ENCODE measurements at places on chromosomes 16 and 17.

DNA sequence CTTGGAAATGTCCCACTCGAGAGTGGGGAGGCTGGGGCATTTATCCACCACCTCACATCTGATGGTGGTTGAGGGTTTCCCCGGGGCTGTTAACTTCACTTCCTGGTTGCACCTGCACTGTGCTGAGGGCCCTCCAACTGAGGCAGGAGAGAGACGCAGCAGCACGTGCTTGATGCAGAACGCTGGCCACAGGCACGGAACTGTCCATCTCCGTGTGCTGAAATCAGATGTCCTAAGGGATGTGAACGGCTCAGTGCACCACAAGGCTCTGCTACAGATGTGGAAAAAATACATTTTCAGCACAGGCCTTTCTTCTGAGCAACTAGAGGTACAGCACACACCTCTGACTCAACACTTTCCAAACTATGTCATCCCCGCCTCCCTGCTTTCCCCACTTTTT lies 114.8 kb upstream of the C16orf82 start:
- no peak for DNase-seq

DNA sequence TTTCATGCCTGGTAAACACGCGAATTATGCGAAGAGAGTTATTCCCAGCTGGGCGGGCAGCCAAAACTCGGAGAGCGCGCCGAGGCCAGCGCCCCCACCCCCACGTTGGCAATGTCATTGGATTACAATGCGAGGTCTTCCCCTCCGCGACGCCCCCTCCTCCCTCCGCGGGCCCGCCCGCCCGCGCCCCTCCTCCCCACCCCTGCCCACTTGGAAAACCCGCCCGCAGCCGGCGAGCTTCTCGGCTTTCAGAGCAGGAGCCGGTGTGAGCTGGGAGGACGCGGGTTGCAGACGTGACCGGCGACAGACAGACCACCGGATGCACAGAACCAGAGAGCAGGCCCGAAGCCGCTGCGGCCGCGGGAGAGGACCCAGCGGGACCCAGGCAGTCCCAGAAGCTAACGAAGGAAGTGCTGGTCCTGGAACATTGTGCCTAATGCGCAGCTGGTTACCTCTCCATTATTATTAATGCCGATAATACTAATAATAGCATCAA lies 4.0 kb downstream of the NOG start:
- no peak for DNase-seq

- DNase-seq: no peak
Observed at GRCh38 chr17:31736855-31737625, 122.0 kb downstream of the COPRS start.

DNA sequence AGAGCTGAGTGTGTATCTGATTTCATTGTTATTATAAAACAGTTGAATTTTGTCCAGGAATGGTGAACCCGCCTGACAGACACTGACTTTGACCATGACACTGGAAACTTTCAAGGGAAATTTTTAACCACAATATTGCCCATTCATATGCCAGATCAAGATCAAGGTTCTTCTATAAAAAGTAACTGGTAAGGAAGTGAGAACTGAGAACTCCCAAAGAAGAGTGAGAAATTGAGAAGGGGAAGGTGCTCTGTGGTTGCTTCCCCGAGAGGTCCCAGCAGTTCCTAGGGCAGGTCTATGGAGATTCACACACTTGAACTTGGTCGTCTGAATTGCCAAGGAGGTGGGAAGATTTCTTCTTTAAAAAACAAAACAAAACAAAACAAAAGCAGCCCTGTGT lies 27.3 kb downstream of the SLC6A4 start:
- DNase-seq: no peak

- DNase-seq: no peak
Observed at GRCh38 chr17:41992576-41992975, 24.7 kb downstream of the DNAJC7 start.

GRCh38 chr16:6548507-6548906 lies 784.1 kb upstream of the RBFOX1 start:
- no peak for DNase-seq

DNA sequence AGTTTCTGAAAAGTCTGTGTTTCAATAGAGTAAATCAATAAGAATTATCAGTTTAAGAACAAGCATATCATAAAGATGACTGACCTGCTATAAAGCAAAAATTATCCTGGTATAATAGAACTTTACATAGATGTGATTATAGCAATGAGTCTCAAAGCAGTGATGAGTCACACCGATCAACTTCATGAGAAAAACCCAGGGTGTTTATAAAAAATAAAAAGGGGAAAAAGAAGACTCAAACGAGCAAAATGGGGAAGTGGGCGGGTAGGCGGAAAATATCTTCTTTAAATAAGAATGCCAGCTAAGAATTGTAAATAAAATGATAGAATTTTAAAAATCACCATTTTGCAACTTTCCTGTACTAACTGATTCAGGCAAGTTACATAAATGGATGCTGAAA lies 46.8 kb downstream of the BRIP1 start:
- DNase-seq: no peak

DNA sequence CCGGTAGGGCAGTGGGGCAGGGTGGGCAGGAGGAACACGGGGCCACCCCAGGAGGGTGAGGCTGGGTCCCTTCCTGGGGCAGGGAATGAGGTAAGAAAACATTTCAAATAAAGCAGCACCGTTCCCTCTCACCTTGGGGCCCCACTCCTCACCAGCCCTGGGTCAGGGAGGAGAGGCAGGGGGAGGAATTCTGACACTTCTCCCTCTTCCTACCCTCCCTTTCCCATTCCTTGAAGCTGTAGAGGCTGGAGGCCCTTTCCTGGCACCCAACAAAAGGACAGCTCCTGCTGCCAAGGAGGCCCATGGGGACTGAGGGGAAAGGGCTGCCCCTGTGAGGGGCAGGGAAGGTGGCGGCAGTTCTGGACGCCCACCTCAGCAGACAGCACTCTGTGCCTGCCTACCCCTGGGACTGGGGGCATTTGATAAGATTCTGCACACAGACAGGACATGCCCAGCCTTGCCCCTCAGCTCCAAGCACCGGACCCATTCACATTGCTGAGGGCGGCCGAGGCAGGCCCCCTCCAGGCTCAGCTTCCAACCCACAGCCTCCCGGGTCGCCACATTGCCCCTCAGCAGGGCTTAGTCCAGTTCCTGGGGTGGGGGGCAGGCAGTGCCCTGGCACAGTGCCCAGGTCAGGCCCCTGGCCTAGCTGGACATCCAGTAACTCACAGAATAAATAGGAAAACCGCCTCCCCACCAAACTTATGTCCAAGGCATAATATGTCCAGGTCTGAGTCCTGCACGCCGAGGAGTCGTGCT lies 6.2 kb downstream of the ATXN7L3 start:
- no peak for DNase-seq

DNA sequence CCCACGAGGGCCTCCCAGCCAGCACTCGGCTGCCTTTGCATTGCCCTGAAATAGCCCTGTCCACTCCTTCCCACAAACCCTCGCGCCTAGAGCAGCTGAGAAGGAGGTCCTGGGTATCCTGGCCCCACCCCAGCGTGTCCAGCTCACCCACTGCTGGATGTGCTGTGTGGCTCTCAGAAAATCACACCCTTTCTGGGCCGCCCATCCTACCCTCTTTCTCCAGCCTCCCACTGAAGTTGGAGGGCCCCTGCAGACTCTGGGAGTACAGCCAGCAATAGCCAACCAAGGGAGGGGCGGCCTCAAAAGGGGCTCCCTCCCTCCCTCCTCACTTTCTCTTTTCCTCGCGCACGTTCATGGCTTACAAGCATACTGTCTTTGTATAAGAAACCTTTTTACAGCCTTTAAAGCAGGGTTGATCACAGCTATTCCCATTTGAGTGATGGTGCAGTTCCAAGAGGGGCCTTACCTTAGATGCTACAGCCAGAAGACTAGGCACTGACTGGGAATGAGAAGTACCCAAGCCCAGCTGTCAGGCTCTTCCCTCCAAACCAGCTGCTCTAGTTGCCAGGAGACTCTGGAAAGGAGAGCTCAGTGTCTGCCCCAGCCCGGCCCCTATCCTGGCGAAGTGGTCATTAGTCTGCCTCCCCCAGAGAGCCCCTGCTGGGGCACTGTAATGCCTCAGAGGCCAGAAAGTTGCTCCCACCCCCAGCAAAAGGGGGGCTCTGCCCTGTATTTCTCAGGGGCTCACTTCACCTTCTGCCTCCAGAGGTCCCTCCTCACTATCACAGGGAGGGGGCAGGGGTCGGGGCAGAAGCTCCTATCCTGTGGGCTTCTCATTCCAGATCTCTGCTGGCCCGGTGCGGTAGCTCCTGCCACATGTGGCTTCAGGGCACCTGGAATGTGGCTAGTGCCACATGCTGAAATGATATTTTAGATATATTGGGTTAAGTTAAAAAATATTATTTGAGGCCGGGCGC lies 38.1 kb downstream of the DCAKD start:
- DNase-seq: no peak

- no peak for DNase-seq
Observed at GRCh38 chr17:28879886-28880571, 17.5 kb downstream of the FLOT2 start.

DNA sequence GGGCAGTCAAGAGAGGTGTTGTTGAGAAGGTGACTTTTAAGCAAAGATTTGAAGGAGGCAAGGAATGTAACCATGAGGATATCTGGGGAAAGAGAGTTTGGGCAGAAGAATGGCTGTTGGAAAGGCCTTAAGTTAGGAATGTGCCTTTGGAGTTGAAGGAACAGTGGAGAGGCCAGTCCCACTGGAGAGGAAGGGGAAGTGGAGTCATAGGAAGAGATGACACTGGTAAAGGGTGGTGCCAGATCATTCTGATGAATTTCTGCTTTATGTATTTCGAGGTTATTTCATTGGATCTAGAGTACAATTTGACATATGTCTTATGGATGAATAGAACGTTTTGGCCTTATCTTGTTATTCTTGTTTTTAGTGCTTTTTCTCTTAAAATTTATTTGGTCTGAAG lies 93.5 kb downstream of the WWP2 start:
- no peak for DNase-seq

DNA sequence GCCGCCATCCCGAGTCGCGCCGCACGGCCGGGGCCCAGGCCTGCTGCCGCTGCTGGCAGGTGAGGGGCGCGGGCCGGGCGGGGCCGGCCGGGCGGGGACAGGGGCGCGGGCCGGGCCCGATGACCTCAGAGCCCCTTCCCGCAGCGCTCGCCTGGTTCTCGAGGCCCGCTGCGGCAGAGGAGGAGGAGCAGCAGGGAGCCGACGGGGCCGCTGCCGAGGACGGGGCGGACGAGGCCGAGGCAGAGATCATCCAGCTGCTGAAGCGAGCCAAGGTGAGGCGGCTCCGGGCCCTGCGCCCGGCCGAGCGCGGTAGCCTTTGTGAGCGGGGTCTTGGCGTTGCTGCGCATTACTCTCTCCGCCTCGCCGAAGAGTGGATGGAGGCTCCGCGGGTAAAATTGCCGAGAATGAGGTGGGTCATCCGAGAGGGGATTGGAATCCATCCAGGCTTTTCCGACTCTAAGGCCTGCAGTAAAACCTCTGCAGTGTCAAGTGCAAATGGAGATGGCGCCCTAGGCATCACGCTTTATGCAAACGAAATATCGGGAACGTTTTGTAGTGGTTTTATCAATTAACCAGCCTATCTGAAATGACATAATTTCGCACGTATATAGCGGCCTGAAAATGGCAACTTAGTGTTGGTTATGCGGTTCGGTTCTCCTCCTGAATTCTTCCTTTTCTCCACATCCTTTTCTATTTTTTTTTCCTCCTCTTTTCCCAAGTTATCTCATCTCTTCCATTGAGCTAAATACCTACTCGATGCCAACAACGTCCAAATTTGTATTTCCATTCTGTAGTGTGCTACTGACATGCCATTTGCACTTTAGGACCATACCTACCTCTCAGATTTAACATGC lies 577 bp downstream of the TTC19 start:
- DNase-seq: peak; percentile 15

DNA sequence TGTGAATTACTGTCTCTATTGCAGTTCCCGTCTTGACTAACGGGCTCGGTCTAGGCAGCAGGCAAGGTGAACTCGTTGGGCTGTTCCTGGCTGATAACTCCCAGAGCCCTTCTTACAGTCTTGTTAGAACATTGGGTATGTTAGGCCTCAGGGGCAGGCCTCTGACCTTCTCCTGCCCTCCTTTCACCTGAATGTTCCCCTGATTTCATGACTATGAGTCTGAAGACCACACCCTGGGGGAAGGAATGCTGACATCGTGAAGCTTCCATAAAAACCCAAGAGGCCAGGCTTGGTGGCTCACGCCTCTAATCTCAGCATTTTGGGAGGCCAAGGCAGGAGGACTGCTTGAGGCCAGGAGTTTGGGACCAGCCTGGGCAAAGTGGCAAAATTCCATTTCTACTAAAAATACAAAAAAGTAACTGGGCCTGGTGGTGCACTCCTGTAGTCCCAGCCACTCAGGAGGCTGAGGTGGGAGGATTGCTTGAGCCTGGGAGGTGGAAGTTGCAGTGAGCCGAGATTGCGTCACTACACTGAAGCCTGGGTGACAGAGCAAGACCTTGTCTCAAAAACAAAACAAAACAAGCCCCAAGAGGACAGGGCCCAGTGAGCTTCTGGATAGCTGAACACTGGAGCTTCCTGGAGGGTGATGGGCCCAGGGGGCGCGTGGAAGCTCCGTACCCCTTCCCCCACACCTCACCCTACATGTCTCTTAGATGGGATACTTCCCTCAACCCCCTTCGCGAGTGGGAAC lies 47.8 kb upstream of the FBXO47 start:
- DNase-seq: no peak

GRCh38 chr16:2364638-2365210 lies 24.2 kb upstream of the ABCA3 start:
- DNase-seq: no peak

- no peak for DNase-seq
Observed at GRCh38 chr17:76951375-76951905, 83.2 kb downstream of the MGAT5B start.

DNA sequence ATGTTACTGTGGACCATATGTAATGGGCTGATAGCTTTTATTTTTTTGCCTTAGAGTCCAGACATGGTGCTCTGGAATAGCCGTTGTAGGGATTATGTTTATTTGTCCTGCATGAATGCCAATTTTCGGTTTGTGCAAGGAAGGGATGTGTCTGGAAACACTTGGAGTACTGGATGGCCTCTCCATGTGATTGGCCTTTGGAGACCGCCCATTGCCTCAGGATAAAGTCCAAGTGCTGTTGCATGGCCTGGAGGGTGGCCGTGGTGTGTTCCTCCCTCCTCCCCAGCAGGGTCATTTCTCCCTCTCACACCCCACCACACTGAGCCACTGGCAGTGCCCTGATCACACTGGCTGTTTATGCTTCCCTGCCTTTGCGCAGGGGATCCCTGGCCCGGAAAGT lies 93.9 kb downstream of the MSI2 start:
- no peak for DNase-seq

DNA sequence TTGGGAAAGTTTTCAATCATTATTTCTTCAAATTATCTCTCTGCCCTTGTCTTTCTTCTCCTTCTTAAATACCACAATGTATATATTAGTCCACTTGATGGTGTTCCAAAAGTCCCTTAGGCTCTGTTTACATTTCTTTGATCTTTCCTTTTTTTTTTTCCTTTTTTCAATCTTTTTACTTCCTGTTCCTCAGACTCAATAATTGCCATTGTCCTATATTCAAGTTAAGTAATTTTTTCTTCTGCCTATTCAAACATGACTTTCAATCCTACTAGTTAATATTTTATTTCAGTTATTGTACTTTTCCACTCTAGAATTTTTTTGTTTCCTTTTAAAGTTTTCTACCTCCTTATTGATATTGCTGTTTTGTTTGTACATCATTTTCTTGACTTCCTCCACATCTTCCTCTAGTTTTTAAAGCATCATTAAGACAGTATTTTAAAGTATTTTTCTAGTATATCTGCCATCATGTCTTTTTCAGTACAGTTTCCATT lies 15.8 kb upstream of the UQCRC2 start:
- no peak for DNase-seq

- no peak for DNase-seq
Observed at GRCh38 chr16:70730944-70731343, 45.1 kb upstream of the MTSS2 start.
